ENCODE measurements at places on chromosomes 3 and 15.

- no peak for DNase-seq
Observed at GRCh38 chr15:91319371-91320059, 219.5 kb downstream of the SV2B start.

DNA sequence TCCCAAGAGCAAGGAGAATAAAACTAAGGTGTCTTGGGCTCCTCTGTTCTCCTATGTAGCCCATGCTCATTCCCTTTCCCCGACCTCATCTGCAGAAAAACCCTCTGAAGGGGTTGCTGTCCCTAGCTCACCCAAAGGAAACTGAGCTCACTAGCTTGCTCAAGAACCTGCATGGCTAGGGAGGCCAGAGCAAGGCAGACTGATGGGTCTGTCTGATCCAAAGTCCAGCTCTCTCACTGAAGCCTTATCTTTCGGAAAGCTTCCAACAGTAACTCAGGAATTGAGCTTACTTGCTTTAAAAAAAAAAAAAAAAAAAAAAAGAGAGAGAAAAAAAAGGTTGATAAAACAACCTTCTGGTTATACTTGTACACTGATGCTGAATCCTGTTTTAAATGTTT, 141.4 kb upstream of the TOPAZ1 start:
- DNase-seq, result no peak

DNA sequence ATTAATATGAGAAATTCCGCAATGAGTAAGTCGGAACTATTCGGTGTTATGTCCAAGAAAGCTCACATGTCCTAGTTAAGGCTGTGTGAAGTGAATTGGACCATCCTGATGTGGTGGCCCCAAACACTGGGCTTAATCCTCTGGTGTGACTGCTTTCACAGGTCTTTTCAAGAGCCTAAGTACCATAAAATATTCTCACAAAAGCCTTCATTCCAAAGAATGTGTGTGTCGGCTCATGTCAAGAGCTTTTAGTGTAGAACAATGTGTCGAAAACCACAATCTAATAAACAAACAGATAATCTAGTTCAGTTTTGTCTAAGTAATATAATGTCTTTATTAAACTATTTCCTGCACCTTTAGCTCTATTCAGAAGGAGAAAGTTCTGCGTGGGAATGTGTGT, 311.4 kb downstream of the LPP start:
- DNase-seq, result no peak

DNA sequence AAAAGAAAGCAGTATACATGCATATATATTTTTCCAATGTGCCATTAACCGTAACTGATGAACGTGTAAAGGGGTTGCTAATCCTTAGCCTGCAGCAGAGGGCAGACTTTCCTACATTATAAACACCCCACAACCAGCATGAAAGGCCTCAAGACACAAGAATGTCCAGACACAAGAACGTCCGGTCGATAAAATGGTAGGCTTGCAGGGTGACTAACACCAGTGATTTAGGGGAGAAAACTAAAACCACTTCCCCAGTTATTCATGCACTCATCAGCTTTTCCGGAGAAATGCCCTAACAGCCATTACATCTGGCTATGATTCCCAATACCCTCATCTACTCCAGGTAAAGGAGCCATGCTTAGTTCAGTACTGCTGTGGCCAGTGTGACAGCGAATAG, 57.4 kb downstream of the LRTM1 start:
- DNase-seq, result no peak

GRCh38 chr3:31504230-31504629, 28.5 kb upstream of the STT3B start:
- DNase-seq, result no peak

- no peak for DNase-seq
Observed at GRCh38 chr3:52223449-52224408, 1.7 kb downstream of the TLR9 start.
